ENCODE measurements at places on chromosomes 12 and 14.

DNA sequence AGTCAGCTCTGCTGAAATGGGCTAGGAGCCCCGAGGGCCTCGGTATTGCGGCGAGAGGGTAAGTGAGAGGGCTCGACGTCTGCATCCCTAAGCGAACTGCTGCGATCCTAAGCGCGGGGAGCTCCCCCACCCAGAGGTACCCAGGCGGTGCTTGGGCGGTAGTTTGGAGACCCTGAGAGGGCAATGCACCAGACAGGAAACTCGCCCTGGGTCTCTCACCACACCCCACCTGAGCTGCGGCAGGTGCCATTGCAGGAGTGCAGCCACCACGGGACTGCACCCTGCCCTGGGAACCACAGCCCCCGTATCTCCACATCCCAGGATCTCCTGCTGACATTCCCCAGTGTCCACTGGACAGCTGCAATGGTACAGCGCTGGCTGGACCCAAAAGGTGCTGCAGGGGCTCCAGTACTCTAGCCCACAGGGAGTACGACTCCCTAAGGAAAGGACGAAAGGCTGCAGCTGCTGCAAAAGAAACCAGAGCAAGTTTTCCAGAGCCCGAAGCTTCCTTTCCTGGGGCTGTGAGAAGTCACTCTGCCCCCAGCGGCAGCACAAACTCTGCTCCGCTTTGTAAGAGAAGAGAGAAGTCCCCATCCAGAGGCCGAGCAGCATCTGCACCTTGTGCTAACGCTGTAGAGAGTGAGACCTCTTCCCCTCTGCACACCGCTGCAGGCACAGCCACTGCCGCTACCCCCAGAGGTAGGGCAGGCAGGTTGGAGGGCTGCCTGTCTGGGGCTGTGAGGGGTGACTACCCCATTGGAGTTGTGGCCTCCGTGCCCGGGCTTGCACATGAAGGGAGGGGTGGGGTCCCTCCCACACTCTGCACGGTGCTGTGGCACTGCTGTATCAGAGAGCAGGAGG is 31.1 kb upstream of the MON2 start:
- DNase-seq, result no peak

GRCh38 chr12:63068857-63069442 is 82.1 kb downstream of the AVPR1A start:
- DNase-seq, result no peak

DNA sequence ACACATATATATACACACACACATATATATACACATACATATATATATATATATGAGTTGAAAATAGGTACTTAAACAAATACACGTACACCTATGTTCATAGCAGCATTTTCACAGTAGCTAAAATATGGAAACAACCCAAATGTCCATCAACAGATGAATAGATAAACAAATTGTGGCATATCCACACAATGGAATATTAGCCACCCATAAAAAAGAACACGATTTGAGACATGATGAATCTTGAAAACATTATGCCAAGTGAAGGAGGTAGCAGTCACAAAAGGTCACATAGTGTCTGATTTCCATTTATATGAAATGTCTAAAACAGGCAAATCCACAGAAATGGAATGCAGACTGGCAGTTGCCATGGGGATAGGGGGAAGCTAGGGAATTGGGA is 276.3 kb downstream of the KSR2 start:
- no peak for DNase-seq

DNA sequence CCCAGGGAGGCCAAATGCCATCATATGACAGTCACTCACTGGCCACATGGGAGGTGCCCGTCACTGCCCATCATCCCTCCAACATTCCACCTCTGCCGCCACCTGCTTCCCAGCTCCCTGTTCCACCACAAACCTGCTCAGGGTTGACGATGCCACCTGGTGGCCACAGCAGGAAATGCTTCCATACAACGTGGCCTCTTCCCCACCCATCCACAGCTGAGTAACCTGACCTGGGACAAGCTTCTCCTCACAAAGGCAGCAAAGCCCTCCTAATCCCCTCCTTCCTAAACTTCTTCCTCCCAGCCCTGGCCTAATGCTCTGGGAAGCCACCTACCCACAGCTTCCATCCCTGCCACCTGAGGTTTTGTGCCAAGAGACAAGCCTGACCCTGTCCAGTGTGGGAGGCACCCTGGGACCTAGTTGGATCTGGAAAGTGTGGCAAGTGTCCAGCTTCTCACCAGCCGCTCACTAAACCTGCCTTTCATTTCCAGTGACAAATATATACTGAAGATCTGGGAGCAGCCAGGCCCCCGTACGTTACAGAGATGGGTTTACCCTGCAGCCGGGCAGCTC is 4.3 kb downstream of the DEGS2 start:
- DNase-seq, result no peak

DNA sequence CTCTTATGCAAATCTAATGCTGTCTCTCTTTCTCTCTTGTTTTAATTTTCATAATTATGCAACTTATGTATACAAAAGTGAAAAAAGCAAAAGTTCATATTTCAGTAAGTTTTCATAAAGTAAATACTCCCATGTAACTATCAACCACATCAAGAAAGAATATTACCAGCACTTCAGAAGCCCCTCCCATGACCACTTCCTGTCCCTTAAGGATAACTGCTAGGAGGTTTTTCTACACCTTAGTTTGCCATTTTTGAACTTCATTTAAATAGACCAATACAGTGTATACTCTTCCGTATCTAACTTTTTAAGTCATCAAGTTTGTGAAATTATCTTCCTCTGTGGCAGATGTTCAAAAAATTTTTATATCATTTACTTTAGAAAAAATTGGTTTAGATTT is 547 bp upstream of the OR4K15 start:
- DNase-seq, result no peak

DNA sequence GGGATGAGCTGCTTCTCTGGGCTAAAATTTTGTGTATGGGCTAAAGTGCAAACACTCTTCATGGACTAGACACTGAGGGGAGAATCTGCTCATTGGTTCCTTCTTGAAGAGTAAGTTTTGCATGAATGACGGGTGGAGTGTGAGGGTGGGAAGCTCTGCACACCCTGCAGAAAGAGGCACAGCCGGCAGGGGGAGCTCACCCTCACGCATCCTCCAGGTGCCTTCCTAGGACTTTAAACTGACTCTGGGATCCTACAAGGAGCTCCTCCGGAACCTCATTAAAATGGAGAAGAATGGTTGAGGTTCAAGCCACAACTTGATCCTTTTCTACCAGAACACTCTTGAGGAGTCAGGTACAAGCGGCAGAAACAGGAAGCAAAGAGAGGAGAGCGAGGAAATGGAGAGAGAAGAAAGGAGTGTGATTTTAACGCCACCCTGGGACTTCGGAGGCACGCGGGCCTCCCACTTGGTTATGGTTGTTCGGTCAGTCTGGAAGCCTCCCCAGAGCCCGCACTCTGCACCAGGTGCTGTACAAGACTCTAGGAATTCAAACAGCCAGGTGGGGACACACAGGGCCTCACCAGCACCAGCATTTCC is 87.5 kb downstream of the SETD3 start:
- DNase-seq, result peak; percentile 10

- DNase-seq, result no peak
Measured at GRCh38 chr12:94710933-94711332, 60.6 kb upstream of the TMCC3 start.

DNA sequence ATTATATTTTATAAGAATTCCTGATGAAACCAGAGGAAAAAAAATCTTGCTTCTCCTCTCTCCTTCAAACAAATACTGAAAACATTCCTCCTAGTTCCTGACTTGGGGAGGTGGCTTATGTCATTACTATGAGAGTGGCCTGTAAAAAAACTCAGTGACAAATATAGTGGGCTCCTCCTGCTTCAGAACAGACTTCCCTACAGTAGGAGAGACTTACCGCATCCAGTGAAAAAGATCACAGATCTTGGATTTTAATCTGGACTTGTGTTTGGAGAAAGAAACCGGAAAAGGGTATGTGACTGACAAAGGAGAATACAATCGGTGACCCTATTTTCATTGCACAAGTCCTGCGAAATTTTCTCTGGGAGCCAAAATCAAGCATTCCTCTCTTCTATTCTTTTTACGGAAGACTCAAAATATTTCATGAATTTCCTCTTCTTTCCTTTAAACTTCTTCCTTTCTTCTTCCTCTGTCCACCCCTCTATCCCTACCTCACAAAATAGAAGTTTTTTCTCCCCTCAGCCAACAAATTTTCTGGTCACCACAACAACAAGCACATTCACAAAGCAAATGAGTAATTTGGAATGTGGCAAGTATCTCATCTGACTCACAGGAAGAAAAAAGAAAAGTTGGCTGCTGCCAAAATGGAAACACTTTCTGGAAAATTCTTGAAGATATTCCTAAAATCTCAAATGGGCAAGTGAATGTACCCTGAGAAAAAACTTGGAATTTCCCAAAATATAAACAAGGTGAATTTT is 185.1 kb upstream of the CDKN3 start:
- no peak for DNase-seq

DNA sequence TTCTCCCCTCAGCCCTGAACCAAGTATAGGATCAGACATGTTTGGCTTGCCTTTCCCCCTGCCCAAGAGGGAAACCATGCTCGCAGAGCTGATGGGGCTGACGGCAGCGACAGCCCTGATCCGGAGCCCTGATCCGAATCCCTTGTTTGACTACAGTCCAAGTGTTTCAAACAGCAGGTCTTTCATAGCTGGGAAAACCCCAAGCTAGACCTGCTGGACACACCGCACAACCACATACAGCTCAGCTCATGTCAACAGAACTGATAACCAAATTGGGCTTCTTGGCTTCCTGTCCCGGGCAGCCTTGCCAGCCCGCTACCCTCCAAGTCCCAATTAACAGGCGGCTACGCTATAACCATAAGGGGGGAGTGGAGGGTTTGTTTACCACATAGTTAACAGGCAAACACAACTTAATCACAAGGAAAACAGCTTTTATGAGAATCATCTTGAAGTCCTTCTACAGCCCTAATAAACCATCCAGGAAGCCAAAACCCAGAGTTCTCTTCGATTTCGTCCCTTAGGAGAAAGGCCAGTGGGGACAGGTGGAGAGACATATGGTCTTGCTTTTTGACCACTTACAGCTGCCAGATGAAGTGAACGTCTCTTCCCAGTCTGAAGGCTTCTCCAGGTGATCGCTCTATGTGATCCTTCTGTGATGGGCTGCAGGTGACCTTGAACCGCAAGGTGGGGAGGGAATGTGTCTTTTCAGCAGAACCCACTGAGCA is 64.5 kb upstream of the MANSC4 start:
- DNase-seq, result no peak

GRCh38 chr14:66624336-66624937 is 116.5 kb downstream of the GPHN start:
- no peak for DNase-seq

DNA sequence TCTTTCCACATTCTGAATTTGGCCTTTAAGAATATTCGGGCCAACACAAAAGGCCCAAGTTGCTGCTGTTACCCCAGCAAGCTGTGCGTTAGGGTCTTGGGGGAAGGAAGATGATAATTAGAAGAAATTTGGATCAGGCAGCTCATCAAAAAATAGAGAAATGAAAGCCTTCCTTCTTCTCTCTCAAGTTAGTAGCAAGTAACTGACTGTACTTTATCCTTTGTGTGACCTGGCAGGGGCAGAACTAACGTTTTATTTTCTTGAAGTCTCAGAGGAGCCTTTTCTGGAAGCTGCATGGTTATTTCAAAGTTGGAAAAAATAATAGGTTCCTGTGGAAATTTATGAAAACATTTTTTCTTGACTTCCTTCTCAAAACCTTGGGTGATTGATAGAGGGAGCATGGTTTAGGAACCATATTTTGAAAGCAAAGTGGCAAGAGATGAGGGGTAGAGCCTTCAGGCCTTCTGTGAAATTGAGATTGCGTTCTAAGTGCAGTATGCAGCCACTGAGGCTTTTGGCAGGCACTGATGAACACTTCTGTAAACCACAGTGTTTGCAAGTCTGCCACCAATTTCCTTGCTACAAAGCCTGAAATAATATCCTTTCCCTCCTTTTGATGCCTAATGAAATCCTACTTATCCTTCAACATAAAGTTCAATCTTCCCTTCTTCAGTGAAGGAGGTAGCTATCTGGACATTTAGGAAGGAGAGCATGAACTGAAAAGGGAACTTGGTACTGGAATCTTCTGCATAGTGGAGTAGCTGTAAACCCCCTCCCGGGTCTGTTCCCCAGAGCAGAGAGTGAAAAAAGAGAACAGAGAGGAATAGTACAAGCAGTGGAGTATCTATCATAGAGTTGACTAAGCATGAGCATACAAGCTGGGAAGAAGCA is 123.2 kb downstream of the FGD4 start:
- DNase-seq, result no peak

DNA sequence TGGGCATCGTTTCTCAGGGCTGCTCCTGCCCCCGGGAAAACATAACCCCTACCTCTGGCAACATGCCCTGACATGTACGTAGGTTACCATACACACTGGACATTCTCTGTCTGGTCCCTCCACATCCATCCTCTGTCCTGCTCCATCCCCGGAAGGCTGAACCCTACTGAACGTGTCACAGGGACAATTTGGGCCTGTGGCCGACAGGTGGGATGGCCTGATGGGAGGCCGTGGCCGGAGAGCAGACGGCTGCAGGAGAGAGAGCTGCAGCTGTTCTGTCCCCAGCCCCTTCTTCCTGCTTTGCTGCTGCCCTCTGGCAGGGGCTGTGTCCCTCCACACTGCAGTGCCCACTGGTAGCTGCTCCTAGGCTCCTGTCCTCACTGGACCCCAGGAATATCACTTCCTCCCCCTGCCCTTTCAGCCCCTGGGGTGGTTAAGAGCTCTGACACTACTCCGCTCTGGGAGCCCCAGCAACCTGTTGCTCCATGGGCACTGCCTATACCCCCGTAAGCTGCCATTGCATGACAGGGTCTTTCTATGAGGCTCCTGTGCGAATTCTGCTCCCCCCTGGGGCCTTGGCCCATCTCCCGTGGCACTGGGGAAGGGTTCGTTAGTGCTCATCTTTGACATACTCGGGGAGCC is 125.6 kb downstream of the RBM19 start:
- DNase-seq, result no peak

DNA sequence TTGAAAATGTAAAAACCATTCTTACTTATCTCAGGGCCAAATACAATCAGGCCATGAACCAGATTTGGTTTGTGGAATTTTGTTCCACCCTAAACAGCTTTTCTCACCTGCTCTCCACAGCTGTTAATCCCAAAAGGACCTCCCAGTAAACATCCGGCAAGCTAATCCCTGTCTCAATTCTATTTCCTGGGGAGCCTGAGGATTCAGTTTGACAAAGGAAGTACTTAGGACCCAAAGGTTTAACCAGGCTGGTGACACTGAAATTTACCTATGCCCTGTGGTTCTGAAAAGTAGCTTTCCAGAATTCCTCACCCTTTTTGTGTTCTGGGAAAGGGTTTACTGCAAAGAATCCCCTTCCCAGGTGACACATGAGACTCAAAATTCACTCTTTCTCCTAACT is 15.0 kb downstream of the CAPZA3 start:
- DNase-seq, result no peak

DNA sequence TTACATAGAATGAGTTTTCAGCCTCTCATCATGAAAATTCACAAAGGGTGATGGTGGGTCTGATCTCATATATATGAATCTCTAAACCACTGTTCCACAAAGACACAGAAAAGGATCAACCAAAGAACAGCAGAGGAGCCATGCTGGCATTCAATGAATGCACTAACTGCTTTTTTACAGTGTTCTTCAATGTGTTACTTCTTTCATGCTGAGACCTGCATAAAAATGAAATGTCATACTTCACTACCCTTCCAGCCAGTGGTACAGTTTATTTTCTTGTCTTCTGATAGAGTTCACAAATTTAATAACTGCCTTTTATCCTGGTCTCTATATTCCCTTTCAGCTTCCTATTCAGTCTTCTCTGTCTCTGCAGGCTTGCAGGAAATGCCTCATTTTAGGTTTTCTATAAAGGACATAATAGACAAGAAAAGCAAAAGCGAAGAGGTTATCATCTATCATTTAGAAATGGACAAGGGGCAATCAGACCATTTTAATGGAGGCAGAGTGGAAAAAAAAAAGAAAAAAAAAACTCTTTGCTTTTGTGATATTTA is 836.7 kb upstream of the FOXG1 start:
- DNase-seq, result no peak

Measured in activated T-cell treated with anti-CD3 and anti-CD28 coated beads for 4 hours (primary cell).